ENCODE measurements at places on chromosomes 3 and 15.
A peak's percentile ranks its signal among the peaks of the same experiment; 100 is the strongest.

DNA sequence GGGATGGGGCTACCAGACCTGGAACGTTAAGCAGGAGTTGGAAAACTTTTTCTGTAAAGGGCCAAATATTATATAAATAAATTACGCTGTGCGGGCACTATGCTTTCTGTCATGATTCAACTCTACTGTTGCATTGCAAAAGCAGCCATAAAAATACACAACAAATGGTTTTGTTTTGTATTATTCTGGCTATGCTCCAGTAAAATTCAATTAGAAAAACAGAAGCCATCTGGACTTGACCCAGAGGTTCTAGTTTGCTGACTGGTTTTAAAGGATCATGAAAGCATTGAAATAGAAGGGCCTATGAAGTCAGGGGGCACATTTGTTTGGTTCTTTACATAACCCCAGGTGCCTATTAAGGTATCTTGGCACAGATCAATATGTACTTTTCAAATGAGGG is 647.4 kb upstream of the LMCD1 start:
- DNase-seq, result no peak

GRCh38 chr3:152100491-152101132 is 168.1 kb upstream of the MBNL1 start:
- no peak for DNase-seq

DNA sequence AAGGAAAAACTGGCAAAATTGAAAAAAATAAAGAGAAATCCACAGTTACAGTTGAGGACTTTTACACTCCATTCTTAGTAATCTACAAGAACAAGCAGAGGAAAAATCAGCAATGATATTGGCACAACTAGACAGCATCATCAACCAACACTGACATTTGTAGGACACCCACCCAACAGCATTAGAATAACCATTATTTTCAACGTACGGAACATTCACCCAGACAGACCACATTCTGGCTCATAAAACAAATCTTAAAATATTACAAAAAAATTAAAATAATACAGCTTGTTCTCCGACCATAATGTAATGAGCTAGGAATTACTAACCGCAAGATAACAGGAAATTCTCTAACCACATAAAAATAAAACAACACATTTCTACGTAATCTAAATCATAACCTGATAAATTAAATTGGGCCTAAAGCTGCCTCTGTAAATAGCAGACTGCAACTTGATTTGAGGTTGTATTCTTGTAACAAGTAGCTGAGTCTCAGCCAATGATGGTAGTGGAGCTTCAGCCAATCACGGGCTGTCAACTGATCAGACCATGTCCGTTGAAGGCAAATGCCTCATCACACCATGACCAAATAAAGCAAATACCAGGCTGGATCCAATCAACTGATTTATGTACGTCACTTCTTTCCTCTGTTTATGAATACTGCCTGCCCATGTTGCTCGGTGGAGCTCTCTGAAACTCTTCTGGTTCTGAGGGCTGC is 9.2 kb downstream of the PLSCR4 start:
- DNase-seq, result no peak

GRCh38 chr15:70955151-70955550 is 62.5 kb downstream of the LRRC49 start:
- DNase-seq, result no peak

GRCh38 chr3:122727294-122727693 is 46.7 kb downstream of the PARP14 start:
- no peak for DNase-seq

- DNase-seq, result no peak
Measured at GRCh38 chr15:66153549-66154415, 99.8 kb downstream of the MEGF11 start.

DNA sequence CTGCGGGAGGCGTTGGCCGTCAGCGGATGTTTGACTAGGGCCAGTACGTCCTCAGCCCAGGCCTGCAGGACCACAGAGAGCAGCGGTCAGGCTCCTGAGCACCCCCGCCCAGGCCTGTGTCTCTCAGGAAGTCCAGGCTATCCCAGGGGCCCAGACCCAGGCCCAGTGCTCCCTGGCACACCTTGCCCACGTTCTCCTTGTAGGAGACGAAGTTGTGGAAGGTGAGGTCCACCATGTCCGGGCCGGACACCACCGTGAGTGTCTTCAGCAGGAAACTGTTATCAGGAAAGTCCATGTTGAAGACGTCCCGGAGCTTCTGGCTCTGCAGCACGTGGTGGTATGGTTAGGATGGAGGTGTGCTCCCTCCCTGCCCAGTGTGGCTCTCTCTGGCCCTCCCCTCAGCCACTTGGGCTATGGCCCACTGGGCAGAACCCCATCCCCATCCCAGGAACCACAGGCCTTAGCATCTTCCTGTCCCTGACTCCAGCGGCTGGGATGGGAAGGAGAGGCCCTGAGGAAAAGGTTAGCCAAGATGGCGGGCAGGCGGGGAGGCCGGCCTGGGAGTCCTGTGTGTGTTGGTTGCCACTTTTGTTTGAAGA is 5.3 kb downstream of the PLCB2 start:
- DNase-seq, result no peak

DNA sequence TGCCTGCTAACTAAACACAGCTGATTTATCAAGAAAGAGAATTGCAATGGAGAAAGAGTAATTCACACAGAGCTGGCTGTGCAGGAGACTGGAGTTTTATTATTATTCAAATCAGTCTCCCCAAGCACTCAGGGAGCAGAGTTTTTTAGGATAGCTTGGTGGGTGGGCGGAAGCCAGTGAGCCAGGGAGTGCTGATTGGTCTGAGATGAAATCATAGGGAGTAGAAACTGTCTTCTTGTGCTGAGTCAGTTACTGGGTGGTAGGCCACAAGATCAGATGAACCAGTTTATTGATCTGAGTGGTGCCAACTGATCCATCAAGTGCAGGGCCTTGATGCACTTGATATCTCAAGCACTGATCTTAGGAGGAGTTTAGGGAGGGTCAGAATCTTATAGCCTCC is 891.9 kb upstream of the CADM2 start:
- DNase-seq, result no peak

- no peak for DNase-seq
Measured at GRCh38 chr3:99884484-99884883, 66.8 kb downstream of the CMSS1 start.

GRCh38 chr3:162699291-162699690 is 1202.7 kb downstream of the OTOL1 start:
- no peak for DNase-seq

GRCh38 chr3:64578797-64579196 is 109.0 kb downstream of the ADAMTS9 start:
- no peak for DNase-seq

DNA sequence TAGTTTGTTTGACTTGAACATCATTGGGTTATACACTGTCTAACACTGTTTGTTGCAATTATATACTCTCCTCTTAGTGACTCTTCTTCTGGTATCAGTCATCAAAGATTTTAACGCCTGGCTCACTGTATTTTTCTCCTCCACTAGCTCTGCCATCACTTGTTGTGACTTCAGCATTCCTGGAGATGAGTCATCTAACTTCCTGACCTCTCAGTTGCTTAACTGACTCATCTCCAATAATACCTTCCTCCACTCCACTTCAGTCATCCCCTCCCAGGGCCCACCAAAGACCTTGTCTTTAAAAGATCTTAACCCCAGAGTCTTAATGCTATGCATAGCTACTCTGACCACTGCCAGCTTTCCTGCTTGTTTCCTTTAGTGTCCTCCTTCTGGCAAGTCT is 28.6 kb upstream of the CLSTN2 start:
- DNase-seq, result no peak

- no peak for DNase-seq
Measured at GRCh38 chr15:82140886-82141285, 95.1 kb upstream of the MEX3B start.

GRCh38 chr3:43512754-43513404 is 108.9 kb downstream of the ANO10 start:
- DNase-seq, result no peak

- DNase-seq, result no peak
Measured at GRCh38 chr3:1774597-1774996, 324.1 kb upstream of the CNTN4 start.

- no peak for DNase-seq
Measured at GRCh38 chr15:74937272-74937589, 642 bp downstream of the COX5A start.

GRCh38 chr3:72756900-72757299 is 91.3 kb downstream of the SHQ1 start:
- DNase-seq, result no peak

DNA sequence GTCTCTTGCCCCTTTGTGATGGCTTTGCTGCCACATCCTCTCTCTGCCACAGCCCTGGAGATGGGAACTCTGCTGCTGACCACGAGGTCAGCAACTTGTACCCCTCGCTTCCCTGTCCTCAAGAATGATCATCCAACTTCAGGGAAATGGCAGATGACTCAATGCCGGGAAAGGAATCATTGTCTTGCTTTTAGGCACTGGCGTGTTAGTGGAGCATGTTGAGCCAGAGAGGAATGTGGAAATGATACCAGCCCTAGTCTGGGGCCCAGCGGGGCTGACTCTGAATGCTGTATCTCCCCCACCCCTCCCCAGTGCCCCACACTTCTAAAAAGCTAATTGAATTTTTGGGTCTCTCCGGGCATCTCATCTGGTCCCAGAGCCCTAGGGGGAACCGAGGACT is 184.9 kb upstream of the BHLHE40 start:
- no peak for DNase-seq

DNA sequence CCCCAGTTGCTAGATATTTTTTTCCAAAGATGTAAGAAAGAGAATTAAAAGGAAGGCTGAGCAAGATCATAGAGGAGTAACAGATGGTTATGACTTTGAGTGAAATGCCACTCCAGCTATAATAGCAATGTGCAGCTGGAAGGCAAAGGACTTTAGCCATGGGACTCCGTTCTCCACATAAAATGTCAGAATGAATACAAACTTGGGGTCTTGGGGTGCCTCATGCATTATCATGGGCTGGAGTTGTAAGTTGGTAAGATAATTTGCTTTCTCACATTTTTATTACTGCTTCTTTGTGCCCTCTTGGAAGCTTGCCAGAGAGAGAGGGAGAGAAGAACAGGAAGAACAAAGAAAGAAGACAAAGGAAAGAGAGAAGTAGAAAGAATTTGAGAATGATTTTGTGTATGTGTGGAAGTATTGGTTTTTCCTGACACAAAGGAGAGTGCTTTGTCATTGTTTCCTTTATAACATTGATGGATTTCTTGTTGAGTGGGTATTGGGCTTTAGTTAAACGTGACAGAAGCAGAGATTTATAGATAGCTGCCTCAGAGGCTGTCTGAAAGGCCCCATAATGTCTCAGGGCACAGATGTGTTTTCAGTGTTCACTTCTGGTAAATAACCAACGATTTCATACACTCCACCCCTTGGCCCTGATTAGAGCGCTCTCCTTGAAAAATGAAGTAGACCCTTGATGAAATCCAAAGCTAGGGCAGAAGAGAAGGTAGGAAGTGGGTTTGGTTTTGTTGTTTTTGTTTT is 715.3 kb downstream of the NR2F2 start:
- no peak for DNase-seq

GRCh38 chr3:53320697-53321096 is 26.6 kb downstream of the DCP1A start:
- DNase-seq, result peak; percentile 26

DNA sequence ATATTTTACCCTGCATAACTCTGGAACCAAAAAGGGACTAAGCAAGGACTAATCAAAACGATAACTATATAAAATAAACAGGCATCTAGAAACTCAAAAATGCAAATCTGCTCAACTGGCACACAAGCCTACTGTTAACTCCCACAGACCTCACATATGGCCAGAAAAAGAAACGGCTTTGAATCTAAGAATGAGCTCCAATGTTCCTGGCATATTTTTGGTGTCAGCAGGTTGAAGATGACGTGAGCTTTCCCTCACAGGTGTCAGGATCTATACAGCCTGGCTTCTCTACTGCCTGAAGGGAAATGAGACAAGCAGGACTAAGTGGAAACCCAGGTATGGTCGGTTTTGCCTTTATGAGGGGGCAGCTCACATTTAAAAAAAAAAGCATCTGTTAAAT is 120.1 kb upstream of the SPATA12 start:
- no peak for DNase-seq
